Mesenteric fat pad (tissue), 1 donor: ENCODE measurements at places on chromosomes 6 and 20. TPM values are rescaled to one million over a fixed set of nuclear protein-coding genes. Genes with fewer than 3 reads are reported as not detected.

The LGSN gene
- not detected for total RNA-seq

The ULBP3 gene
- 3.0 TPM for total RNA-seq

The FILIP1 gene
- total RNA-seq: 8.1 TPM

The XKR7 gene
- total RNA-seq: not detected

The SPATS1 gene
- not detected for total RNA-seq

The KCNK16 gene
- total RNA-seq: not detected

The SIRPD gene
- 0.42 TPM for total RNA-seq

The NKAIN2 gene
- 0.42 TPM for total RNA-seq

The HLA-DOA gene
- total RNA-seq: 5.0 TPM

The TUBB2B gene
- total RNA-seq: 12.2 TPM

The THEMIS gene
- 0.45 TPM for total RNA-seq

The SLC32A1 gene
- total RNA-seq: not detected

The KHDC1L gene
- not detected for total RNA-seq

The ANGPT4 gene
- total RNA-seq: 0.42 TPM

The PRSS16 gene
- 0.19 TPM for total RNA-seq

The SCUBE3 gene
- total RNA-seq: 0.22 TPM

The ZNF165 gene
- 0.19 TPM for total RNA-seq

The L3MBTL3 gene
- total RNA-seq: 9.9 TPM

The TMEM170B gene
- 13.5 TPM for total RNA-seq

The APOM gene
- total RNA-seq: 3.3 TPM

The TBC1D7 gene
- 11.0 TPM for total RNA-seq
